ENCODE measurements at places on chromosomes 5 and 9. TPM values are rescaled to one million over a fixed set of nuclear protein-coding genes. Genes with fewer than 3 reads are reported as not detected.

Gene CDC26
- total RNA-seq = 33.9 TPM

Gene UGT3A2
- not detected for total RNA-seq

DNA sequence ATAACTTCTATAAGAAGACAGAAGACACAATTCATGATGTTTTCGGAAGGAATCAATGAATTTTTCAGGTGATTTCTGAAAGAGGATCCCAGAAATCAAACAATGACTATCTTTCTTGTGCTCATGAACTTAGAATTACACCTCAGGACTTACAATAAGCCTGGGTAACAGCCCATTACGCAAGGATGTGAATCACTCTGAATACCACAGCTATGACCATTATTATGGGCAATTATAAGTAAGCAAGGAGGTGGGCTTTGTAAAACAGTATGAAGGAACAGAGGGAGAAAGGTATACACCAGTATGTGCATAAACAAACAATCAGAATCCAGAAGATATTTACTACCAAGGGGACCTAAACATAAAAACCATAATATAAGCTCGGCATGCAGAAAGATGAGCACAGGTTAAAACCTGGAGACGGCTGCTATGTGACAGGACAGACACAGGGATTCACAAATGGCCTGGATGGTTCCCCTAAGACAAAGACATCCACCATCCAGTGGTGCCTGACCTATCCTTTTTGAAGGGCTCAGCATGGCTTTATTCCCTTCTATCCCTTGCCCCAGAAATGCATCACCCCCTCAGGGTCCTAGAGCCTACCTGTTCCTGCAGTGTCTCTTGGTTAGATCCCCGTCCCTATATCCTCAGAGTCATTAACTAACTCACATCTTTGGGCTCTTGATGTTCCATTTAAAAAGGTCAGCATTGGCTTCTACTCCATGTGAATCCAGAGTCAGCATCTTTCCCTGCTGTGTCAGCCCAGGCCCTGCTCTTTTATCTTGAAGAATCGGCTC, 21.8 kb upstream of the PPP2CA start:
- H3K27me3 ChIP-seq = no peaks in the 10 kb centered on the region
- peak; percentile 93 for DNase-seq
- no peak overlapping the region for H3K27ac ChIP-seq
- H3K4me3 ChIP-seq = no peak overlapping the region
- no peaks in the 10 kb centered on the region for H3K36me3 ChIP-seq

- DNase-seq = no peak
- peak overlapping the region; percentile 88 for H3K27ac ChIP-seq
- no peaks in the 10 kb centered on the region for H3K27me3 ChIP-seq
- no peak overlapping the region for H3K4me3 ChIP-seq
- H3K4me1 ChIP-seq = peaks cover 14% of the 10 kb centered on the region
- H3K36me3 ChIP-seq = peaks cover 3% of the 10 kb centered on the region
Measured at GRCh38 chr5:172832383-172833315, 1.4 kb upstream of the ERGIC1 start.

- peak; percentile 71 for DNase-seq
- H3K4me3 ChIP-seq = peak overlapping the region; percentile 63
- H3K27me3 ChIP-seq = no peaks in the 10 kb centered on the region
- H3K27ac ChIP-seq = peak overlapping the region; percentile 98
- H3K4me1 ChIP-seq = no peaks in the 10 kb centered on the region
Measured at GRCh38 chr5:65927503-65928321, 1.3 kb downstream of the ERBIN start.
